ENCODE measurements at places on chromosomes 7 and 10.

DNA sequence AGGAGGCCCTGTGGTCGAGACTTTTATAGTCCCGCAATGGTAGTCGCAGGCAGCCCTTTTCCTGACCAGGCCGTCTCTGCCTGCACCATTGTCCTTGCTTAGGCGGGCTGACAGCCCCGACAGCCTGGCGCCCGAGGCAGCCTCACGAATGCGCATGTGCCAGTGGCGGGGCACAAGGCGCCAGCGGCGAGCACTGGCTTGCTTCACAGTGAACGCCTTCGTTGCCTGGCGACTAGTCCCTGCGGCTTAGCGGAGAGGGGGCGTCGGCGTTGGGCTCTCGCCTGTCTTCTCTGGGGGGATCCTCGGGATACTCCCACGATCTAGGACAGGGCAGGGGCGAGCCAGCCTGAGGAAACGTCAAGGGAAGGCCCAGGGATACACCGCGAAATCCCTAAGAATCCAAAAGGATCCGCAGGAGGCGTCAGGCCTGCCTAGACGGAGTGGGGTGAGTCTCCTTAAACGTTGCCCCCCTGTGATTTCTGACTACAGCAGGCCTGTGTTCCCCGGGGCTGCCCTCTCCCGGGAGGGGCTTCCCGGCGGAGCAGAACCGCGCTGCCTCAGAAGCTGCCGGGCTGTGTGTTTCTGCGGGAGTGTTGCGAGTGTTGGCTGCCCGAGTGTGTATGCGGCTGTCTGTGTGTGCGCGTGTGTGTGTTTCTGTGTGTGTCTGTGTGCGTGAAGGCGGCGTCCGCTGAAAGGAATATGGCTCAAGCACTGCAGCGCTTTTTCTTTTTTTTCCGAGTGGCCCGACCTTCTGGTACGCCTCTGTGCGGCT lies 20.5 kb upstream of the ZNF273 start:
- DNase-seq, result no peak

DNA sequence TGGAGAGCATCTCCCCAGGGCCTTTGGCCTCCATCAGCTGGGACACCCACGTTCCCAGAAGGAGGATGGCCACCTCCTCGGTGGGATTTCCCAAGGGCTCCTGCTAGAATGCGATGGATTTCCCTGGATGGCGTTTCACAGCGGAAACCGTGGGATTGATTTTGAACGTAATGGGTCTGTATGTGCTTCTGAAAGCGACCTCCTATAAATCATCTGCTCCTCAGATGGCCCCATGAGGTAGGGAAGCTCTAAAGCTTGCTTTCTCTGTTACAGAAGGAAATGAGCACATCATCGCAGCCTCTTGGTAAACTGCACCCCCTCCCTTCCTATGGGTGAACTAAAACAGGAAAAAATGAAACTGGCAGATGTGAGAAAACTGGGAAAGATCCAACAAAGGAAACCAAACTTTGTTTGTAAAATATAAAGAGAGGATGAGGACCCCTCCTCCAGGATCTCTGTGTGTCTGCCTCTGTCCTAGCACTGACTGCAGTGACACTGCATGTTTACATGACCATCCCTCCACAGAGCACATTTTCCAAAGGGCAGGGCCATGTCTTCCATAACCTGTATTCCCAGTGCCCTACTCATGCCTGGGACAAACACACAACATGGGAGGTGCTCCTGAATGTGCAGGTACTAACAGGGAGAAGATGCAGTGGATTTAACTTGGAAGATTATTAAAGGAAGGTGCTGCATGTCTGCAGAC lies 57.6 kb downstream of the LYZL1 start:
- peak; percentile 10 for DNase-seq

DNA sequence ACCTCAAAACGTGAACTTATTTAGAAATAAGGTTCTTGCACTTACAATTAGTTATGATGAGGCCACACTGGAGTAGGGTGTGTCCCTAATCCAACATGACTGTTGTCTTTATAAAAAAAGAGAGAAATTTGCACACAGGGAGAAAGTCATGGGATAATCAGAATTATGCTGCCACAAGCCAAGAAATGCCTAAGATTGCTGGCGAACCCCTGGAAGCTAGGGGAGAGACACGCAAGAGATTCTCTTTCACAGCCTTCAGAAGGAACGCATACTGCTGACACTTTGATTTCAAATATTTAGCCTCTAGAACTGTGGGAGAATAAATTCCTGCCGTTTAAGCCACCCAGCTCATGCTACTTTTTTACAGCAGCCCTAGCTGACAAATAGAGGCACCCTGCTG lies 138.3 kb downstream of the CCDC71L start:
- DNase-seq, result no peak

GRCh38 chr7:11054033-11054432 lies 80.4 kb downstream of the PHF14 start:
- no peak for DNase-seq

GRCh38 chr10:63156236-63156635 lies 23.1 kb downstream of the NRBF2 start:
- DNase-seq, result no peak

DNA sequence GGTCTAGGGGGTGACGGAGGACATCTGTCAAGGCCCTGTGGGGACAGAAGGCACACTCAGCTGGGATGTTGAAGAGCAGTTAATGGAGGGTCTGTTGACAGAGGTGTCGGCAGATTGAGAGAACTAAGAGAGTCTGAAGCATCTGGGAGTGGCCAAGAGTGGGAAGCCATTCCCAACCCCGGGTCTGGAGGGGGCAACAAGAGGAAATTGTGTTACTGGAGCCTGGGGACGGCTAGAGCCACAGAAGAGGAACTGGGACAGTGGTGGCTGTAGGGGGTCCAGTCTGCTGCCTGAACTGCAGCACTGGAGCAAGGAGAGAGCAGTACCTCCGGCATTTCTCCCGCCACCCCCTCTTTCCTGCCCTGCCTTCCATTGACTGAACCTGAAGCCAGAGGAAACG lies 136.6 kb downstream of the CHN2 start:
- DNase-seq, result peak; percentile 10

GRCh38 chr7:135117096-135117495 lies 30.8 kb upstream of the TMEM140 start:
- DNase-seq, result no peak

DNA sequence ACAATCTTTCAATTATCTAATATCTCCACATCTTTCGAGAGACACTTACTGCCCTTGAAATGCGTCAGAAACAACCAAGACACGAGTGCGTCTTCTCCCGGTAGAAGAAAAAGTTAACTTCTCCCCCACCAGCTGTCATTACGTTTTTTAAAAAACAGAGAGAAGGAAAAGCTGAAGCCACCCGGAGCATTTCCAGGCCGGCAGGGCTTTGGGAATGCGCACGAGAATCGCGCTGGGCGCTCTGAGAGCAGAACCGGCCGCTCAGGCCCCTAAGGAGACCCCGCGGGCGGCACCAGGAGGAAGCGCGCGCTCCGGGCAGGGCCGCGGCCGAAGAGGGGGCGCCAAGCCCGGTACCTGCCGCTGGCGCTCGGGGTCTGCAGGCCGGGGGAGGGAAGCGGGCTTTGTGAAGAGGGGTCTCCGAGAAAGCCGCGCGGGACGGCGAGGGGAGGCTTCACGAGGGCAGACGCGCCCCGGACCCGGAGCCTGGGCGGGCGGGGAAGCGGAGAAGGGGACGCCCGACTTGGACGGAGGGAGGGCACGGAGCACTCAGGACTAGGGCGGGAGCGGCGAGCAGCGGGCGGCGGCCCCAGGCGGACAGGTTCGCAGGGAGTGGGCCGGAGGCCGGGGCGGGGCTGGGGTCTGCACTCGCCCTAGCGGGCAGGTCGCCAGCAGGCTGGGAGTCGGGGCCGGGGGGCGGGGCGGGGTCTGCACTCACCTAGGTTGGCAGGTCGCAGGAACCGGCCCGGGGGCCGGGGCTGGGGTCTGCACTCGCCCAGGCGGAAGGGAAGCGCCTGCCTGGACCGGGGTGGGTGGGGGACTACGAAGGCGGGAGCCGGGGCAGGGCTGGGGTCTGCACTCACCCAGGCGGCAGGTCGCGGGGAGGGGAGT lies 932 bp downstream of the ESYT2 start:
- DNase-seq, result peak; percentile 41

DNA sequence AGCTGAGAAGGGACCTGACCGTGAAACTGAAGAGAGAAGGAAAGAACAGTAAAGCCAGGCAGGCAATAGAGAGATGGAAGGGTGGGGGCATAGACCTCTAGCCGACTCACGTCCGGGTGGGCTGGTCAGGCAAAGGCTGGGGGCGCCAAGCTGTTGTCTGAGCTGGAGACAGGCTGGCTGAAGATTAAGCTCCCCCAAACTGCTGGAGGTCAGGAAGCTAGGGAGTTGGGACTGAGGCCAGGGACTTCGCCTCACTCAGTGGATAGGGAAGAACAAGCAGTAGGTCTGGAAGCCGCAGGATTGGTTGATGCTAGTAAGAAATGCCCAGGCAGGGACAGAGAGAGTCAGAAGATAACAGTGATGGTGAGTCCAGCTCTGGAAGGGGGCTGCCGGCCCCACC lies 5.3 kb downstream of the PITX3 start:
- no peak for DNase-seq

- DNase-seq, result no peak
These were observed 121.5 kb downstream of the NKX6-2 start for GRCh38 chr10:132664407-132664806.

- DNase-seq, result no peak
These were observed 164.6 kb downstream of the PTEN start for GRCh38 chr10:88028072-88028471.

GRCh38 chr7:33072471-33072870 lies 9.9 kb upstream of the NT5C3A start:
- no peak for DNase-seq

GRCh38 chr10:80188713-80189112 lies 16.6 kb downstream of the ANXA11 start:
- DNase-seq, result no peak

DNA sequence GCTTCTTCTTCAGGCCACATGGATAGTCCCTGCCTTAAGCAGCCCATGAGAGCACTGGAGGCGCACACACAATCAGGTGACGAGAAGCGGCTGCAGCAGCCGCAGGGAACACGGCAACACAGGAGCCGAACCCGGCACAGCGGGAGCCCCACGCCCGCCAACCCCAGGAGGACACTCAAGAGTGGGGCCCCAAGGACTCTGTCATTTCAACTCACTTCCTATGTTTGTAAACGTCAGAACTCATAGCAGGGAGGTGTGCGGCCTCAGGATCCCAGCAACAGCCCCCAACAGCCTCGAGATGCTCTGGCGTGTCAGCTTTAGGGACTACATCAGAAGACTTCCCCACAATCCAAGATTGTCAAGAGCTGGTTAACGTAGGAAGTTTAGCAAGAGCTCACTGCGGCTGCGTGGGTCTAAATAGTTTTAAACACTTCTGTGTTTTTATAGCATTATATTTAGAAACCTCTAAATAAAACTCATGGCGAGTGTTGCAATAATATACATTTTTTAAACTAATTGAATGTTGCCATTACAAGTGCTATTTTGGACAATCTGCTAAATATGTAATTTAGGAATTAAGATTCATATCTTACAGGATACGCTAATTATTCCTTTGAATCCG lies 123.4 kb downstream of the MAD1L1 start:
- peak; percentile 87 for DNase-seq

DNA sequence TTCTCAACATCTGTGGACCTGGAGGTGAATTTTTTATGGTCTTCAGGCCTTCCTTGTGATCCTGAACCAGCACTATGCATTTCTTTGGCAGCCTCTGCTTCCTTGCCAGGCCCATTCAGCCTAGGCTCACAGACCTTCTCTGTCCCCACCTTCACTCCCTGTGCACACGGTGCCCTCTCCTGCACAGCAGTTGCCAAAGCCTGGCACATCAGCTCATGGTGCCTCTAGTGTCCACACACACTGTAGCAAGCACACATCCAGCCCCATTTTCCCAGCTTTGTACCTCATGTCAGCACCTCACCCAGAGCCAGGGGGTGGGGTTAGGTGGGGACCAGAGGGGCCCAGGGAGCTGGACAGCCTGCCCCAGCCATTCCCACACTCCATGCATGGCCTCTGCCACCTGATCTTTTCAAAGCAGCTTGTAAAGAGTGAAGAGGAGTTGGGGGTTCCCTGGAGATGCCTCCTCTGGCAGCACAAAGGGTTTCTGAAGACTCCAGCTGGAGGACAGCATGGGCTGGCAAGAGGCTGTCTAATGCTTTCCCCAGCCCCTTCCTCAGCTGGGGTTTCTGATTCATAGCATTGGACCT lies 57.9 kb upstream of the TMEM72 start:
- DNase-seq, result peak; percentile 14

DNA sequence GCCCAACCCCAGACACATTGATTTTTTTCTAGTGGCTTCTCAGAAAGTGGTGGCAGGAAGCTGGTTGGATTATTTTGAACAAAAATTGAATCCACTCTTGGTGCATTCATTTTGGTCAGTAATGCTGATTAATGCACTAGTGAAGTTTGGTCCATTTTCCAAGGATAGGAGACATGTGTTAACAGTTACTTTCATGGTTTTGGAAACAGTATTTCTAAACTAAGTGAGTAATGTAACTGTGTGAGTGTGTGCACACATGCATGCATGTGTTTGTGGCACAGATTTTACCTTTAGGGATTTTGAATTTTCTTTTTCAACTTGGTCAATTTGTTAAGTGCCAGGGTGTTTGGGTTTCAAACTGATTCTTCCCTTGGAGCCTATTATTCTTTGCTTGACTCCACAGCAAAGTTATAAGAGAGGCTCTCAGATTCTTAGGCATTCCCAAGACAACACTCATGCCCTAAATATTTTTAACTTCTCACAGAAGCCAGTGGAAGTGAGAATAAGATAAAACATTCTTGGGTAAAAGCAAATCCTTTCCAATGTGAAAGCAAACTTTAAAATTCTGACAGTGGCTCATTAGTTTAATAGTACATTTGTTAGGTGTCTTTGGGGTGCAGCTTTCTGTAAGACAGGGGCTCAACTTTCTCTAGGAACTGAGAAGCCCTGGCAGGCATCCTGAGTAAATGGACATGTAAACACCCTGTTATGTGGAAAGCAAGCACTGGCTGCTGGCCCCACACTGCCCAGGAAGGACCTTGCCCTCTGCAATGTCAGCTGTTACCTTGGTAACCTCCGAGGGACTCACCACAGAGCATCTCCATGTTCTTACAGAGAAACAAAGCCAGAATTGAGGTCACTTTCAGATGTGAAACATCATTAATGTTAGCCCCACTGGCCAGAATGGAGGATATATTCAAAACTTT lies 68.4 kb downstream of the ASAH2B start:
- no peak for DNase-seq

DNA sequence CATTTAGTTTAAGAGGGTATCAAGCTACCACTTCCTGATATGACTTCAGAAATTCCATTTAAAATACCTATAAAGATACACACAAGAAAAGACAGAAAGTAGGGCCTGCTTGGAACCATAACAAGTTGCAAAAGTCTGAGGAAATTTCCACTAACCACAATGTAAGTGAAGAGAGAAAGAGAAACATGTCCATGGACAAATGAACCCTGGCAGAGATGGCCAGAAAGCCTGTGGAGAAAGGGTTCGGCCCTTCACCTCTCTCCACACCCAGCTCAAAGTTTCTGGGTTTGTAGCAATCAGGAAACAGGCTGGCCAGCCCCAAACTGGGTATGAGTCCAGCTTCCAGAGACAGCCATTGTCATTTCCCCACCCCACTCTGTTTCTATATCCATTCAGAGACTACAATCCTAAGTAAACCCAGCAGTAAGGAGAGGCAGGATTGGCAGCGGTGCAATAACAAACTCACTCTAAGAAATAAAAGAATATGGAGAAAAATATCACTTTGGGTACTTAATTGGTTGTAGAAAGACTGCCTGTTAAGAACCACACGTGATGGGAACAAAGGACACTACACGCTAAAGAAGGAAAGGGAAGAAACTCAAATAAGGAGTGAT lies 71.1 kb downstream of the STK17A start:
- DNase-seq, result no peak

GRCh38 chr7:87060288-87060537 lies 759 bp upstream of the ELAPOR2 start:
- no peak for DNase-seq

- DNase-seq, result no peak
These were observed 10.7 kb downstream of the HECTD2 start for GRCh38 chr10:91420868-91421267.

Measured in suppressor macrophage (primary cell).